ENCODE measurements at places on chromosomes 7 and 10. TPM values are rescaled to one million over a fixed set of nuclear protein-coding genes. Genes with fewer than 3 reads are reported as not detected.

The LDB1 gene
- total RNA-seq, result 160 TPM

The SFTPD gene
- total RNA-seq, result 0.31 TPM

DNA sequence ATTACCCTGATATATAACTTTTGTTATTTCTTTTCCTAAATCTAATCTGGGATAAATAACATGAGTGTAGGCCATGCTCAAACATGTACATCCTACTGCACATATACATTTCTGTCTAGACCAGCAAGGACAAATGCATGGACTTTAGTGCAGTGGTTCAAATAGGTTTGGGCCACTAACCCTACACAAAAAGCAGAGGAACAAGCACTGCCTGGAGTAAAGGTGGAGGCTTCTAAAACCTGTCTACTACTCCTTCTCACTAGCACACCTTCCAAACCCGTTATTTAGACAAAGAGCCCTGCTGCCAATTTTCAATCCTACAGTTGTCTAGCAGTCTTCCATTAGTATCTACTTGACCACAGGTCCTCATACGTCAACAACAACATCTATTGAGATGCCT, 34.8 kb downstream of the SGCE start:
- DNase-seq, result no peak

The ASB15 gene
- total RNA-seq, result not detected

DNA sequence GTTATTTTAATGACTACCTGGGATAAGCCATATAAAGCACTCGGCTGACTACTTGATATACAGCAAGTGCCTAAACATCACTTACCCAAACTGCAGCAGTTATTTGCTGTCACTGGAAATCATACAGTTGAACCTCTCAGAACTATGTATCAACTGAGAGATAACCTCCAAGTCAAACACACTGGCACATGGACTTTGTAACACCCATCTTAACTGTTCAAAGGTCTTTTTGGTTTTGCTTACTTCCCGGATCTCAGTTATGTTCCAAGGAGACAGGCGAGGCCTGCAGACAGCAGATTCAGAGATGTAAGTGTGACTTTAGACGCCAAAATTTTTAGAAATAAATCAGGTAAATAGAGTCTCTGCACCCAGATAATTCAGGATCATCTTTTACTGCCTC, 34.6 kb upstream of the DAGLB start:
- no peak for DNase-seq

The GPC2 gene
- total RNA-seq, result 27.2 TPM

- no peak for DNase-seq
These were observed 45.9 kb downstream of the SGMS1 start for GRCh38 chr10:50577681-50578350.

The ZNF239 gene
- total RNA-seq, result 0.90 TPM

DNA sequence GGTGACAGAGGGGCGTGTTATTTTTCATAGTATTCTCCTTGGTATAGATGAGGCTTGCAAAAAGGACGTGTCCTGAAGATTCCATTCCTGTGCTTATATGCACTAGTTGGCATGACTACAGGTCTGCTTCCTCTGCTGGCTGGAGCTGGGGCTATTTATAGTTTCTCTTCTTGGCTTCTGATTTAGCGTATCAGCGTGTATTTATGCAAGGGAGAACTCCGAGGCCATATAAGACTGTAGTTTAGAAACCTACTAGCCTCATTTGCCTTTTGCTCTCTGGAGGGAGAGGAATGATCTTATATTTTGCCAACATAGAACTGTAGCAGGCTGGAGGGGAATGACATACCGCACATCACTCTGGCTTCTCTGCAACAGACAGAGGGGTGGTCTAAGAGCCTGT, 39.7 kb downstream of the CACNB2 start:
- DNase-seq, result peak; percentile 16

The FZD1 gene
- total RNA-seq, result 38.7 TPM

GRCh38 chr7:52500841-52501240, 534.6 kb upstream of the POM121L12 start:
- DNase-seq, result no peak

- DNase-seq, result no peak
These were observed 18.4 kb downstream of the IFT22 start for GRCh38 chr7:101303102-101303701.

- DNase-seq, result no peak
These were observed 28.2 kb downstream of the MTERF1 start for GRCh38 chr7:91852263-91852741.

The TMEM139 gene
- 0.23 TPM for total RNA-seq

DNA sequence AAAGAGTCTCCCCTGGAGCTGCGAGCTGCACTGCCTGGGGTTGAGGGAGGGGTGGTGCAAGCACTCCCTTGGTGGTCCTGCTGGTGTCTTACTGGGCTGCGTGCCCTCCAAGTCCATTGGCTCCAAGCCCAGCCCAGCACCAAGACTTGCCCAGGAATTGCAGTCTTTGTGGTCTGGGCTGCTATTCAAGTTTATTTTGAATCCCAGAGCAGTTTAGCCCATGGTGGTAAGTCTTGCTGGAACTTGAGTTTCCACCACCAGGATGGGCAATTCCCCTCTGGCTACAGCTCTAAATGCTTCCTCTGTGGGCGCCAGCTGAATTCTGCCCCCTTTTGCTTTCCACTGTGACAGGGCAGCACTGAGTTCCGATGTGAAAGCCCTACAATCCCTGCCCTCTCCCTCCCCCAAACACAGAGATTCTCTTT, 25.1 kb downstream of the GALNT11 start:
- DNase-seq, result no peak

DNA sequence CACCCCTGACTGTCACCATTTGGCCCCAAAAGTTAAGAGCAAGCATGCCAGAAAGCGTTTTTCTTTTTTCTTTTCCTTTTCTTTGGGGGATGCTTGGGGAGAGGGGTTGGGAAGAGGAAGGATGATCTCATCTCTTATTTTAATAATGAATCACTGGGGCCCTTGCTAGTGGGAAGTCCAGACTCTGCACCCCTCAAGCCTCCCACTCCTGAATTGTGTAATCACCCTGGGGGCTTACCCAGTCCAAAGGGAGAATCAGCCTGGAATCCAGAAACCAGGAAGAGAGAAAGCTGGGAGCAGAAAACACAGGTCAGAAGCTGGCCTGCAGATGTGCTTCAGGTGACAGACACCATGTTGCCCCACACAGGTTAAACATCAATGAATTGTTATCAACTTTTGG, 14.7 kb upstream of the HABP2 start:
- no peak for DNase-seq

DNA sequence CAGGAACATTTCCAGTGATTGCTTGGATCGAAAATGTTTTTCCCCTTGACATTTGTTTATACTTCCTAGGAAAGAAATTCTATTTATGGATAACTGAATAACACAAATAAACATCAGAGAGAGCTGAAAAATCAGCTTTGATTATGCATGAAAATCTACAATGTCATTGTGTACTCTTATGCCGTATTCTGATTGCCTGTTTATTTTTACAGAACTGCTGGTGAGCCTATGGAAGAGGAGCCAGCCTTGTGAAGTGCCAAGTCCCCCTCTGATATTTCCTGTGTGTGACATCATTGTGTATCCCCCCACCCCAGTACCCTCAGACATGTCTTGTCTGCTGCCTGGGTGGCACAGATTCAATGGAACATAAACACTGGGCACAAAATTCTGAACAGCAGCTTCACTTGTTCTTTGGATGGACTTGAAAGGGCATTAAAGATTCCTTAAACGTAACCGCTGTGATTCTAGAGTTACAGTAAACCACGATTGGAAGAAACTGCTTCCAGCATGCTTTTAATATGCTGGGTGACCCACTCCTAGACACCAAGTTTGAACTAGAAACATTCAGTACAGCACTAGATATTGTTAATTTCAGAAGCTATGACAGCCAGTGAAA, 121.5 kb downstream of the TWIST1 start:
- no peak for DNase-seq

DNA sequence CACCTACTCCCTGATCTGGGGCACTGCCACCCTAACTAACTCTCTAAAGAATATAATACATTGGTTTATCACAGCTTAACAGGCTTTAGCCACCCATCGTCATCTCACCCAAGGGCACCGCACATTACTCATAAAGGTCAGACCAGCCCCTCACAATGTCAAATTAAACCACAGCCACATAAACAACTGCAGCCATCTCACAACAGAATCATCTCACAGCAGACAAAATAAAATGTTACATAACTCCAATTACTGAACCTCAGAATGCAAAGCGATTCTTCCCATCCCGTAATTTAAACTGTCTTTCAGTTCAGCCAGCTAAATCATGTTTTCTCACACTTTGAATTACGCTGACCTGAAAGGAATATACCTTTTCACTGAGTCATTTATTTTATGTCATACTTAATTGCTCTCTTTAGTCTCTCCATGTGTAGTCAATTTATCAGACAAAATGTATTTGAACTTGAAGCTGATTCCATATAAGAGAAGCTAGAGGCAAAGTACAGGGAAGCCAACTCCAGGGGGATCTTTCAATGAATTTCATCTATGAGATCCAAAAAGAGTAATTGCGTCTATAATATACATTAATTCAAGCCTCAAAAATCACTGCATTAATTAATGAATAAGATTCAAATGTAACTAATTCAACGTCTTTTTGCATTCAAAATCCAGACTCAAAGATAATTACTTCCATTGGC, 96.9 kb upstream of the NEBL start:
- DNase-seq, result no peak

- DNase-seq, result no peak
These were observed 478.0 kb downstream of the KCNMA1 start for GRCh38 chr10:77159538-77160110.

- DNase-seq, result no peak
These were observed 332.8 kb downstream of the PLXNA4 start for GRCh38 chr7:132243463-132243862.

The CELF2 gene
- total RNA-seq, result 27.5 TPM

DNA sequence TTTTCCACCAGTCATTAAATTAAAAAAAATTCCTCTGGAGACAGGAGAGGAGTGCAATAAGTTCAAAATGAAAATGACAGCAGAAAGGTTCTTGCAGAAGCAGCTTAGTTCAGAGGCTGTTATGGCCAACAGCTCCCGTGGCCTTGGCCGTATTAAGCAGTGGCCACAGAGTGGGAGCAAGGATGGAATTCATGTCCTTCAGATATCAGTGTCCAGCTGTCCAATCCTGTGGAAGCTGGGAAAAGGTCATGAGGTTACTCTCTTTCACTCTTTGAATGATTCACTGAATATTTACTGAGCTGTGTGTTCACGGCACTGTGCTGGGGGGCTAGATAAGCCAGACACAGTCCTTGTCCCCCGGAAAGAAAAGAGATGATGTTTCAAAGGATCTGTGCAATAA, 231.8 kb downstream of the BMPER start:
- DNase-seq, result no peak

GRCh38 chr7:76260171-76260703, 42.2 kb upstream of the HSPB1 start:
- peak; percentile 73 for DNase-seq

DNA sequence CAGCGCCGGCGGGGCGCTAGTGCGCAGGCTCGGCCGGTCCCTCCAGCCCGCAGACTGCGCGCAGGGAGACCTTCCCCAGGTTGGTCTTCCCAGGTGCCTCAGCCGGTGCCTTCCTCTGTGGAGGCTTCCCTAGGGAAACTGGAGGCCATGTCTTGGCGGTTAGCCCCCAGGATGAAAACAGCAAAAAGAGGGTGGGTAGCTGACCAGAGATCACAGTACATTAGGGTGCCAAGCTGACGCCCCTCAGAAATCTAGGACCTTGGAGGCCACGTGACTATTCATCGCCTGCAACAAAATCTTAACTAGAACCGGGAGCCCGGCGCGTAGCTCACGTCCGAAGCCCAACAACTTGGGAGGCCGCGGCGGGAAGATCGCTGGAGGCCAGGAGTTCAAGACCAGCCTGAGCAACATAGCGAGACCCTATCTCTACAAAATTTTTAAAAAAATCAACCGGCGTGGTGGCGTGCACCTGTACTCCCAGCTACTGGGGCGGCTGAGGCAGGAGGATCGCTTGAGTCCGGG, 327 bp upstream of the FIS1 start:
- no peak for DNase-seq

DNA sequence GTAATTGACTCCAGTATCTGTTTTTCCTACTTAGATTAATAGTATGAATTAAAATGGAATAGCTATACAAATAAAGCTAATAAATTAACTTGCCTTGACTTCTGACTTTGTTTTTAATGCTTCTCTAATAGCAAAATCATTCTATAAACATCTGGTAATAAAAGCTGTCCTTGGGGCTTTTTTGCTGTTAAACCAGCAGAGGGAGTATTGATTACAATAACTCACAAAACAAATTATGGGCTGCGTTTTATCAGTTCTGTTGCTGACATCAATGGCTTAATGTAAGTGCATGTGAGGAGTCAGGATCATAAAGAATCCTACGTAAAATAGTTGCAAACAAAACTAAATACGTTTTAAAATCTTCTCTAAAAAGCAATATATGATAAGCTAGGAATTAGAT, 667.8 kb downstream of the PCDH15 start:
- DNase-seq, result no peak

Measured in endothelial cell (in vitro differentiated cells).